Skin of body (tissue), 3 donors: ENCODE measurements at places on chromosomes 6 and 20.
A peak's percentile ranks its signal among the peaks of the same experiment; 100 is the strongest.

GRCh38 chr6:83258517-83258916 lies 65.4 kb downstream of the RWDD2A start:
- DNase-seq, result no peak

GRCh38 chr6:37480118-37480736 lies 19.5 kb downstream of the CCDC167 start:
- DNase-seq, result no peak

DNA sequence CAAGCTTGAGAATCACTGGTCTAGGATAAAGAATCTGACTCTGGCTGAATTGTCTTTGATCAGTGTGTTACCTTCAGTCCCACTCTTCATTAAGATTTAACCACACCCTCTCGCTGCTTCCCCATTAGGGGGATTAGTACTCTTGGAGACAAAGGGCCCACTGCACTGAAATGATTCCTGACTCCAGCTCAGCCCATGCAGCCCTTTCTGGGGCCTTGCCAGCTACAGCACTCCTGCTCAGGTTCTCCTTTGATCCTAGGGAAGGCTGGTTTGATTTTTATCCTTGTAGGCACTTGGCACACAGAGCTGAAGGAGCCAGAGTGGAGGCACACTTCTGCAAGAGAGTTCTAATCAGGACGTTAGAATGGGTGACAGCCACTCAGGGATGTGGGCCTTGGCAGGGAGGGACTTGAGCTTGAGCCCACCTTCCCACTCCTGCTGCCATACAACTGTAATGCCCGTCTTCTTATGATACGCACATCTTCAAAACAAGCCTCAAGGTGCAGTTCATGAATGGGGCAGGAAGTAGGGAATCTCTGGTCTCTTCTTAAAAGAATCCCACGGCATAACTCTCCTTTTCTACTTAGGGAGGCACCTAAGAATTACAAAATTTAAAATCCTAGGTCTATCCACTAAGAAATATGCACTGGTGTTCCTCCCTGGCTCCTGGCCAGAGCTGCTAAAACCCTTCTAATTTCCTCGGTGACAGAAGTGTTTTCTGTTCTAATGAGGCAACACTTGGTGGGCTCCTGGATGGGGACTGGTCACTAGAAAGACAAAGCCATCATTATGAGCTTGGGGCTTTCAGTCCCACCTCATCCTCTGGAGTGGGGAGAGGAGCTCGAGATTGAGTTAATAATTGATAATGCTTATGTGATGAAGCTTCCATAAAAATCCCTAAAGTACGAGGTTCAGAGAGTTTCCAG lies 1.5 kb upstream of the SLA2 start:
- no peak for DNase-seq

GRCh38 chr6:75281653-75282052 lies 2.9 kb downstream of the TMEM30A start:
- no peak for DNase-seq

DNA sequence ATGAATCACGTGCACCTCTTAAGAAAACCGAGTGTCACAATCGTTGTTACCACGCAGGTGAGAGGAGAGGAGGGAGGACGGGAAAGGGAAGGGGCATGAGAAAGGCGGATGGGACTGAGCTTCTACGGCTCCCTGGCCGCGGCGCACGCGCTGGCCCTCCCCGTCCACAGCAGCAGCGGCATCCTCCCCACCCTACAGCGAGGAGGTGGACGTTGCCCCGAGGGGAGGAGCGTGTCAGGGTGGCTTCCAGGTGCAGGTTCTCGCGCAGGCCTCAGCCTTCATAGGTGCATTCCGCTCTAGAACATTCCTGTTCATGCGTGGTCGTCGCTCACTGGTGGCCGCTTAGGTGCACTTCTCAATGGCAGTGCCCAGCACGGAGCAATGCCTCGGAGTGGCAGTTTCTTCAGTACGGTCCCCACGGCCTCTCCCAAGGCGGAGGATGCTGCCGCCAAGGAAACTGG lies 29.7 kb upstream of the AFDN start:
- DNase-seq, result no peak

DNA sequence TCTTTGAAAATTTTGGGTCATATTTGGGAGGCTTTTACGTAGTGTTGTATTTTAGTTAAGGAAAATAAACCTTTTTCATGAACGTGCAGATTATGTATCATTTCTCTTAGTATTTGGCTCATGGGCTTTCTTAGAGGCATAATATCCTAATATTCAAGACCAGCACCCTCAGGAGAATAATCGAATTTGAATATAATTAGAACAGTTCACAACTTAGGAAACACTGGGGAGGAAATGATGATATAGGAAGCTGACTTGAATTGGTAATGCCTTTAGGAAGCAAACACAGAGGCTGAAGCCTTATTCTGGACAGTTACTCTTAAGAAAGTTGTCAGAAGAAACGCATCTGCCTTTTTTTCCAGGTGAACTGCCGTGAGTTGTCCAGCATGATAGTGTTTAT lies at the start of gene GFRAL:
TSS of gene GFRAL (plus strand) at position 301 of the 400 bp plus-strand sequence. CDS start at position 387, 86 bp downstream.
- no peak for DNase-seq

DNA sequence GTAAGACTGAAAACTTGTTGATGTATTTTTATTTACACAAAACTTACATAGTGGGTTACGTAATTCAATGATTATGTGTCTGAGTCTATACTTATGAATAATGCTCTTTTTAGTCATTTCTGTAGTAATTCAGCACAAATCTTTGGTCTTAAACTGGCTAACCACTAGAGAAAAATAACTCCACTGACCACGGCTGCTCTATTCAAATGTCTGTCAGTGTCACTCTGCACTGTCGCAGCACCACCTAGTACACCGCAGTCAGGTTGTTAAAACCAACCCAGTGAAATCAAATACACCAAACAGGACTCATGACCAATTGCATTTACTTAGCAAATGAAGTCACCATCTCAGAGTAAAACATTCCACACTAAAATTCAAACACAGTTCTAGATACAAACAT lies 93.5 kb upstream of the CCDC28A start:
- no peak for DNase-seq

DNA sequence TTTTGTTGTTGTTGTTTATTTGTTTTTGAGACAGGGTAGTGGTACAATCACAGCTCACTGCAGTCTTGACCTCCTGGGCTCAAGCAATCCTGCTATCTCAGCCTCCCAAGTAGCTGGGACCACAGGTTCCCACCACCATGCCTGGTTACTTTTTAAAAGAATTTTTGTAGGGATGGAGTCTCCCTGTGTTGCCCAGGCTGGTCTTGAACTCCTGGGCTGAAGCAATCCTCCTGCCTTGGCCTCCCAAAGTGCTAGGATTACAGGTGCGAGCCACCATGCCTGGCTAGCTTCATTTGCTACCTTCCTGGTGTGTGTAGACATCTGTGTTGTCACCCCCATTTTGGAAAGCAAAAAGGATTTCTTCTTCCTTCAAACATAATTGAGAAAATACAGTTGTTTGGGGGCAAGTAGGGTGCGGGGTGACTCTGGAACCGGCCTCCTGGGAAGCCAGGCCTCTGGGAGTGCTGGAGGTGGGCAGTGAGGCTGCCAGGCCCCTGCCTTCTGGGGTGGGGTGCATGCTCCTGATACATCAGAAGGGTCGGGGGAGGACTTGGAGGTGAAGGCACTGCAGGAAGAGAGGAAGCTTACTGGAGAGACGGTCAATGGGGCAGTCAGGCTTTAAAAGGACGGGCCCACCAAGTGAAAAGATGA lies 28.4 kb downstream of the SYNJ2 start:
- DNase-seq, result no peak

- no peak for DNase-seq
Observed at GRCh38 chr6:142647449-142648035, 297.4 kb downstream of the HIVEP2 start.

GRCh38 chr6:37242429-37243052 lies 15.0 kb upstream of the TBC1D22B start:
- peak; percentile 67 for DNase-seq

DNA sequence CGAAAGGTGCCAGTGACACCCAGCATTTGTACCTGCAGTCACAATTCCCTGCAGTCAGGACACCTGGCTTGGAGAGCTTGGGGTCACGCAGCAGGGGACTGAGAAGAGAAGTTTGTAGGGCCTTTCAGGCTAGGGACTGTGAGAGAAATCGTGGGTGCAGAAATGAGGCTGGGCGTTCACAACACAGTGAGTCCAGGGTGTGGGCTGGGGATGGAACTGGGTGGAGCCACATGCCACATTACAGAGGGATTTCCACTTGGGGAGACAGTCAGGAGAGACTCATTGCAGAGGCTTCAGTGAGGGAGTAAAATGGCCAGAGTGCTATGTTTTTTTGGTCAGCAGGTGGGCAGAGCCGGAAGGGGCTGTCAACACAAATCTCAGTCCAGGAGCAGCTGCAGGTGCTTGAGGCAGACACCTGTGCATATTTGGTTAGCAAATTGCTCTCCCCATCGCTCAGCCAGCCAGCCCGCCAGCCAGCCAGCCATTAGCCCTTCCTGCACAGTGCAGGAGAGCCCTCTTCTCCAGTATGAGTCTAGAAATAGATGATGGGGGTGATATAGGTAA lies 7.4 kb downstream of the ITPR3 start:
- no peak for DNase-seq

- DNase-seq, result no peak
Observed at GRCh38 chr20:15191082-15191723, 853.8 kb upstream of the FLRT3 start.

DNA sequence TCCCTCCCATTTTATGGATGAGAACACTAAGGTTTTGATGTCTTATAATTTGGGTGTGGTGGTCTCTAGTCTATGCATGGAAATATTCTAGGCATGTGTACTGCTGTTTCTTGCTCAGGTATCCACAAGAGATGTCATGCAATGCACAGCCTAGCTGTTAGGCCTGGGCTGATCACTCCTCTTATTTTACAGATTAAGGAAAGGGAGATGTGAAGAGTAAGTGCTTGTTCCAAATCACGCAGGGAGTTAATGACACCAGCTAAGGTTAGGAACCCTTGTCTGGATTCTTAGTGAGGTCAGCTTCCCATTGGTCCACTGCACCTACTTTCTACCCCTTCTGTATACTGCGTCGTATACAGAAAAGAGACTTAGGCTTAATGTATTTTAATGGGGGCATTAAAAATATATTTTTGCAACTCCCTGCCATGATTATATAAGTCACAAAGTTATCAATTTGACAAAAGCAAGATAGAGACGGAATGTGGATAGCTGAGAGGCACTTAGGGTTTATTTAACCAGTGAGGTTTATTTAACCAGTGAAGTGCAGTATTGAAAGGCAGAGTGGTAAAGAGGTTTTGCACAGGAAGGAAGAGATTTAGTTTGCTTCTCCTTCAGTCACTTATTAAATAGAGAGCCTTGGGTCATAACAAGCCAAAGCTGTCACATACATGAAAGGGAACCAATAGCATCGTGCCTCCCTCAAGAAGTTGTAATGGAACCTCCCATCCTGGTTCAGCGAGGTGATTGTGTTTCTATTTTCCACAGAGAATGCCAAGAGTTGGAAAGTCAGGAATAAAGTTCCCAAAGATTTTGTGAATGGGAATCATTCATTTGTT lies 95.0 kb upstream of the FAM184A start:
- peak; percentile 64 for DNase-seq

DNA sequence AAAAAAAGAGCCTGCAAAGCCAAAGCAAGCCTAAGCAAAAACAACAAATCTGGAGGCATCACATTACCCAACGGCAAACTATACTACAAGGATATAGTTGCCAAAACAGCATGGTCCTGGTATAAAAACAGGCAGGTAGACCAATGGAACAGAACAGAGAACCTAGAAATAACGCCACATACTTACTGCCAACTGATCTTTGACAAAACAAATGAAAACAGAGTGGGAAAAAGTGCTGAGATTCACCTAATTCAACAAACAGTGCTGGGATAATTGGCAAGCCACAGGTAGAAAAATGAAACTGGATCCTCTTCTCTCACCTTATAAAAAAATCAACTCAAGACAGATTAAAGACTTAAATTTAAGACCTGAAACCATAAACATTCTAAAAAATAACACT lies 291.8 kb downstream of the RNGTT start:
- DNase-seq, result no peak

GRCh38 chr6:106692112-106692818 lies 62.9 kb downstream of the QRSL1 start:
- DNase-seq, result no peak
